ENCODE measurements at places on chromosomes 7 and 10.

DNA sequence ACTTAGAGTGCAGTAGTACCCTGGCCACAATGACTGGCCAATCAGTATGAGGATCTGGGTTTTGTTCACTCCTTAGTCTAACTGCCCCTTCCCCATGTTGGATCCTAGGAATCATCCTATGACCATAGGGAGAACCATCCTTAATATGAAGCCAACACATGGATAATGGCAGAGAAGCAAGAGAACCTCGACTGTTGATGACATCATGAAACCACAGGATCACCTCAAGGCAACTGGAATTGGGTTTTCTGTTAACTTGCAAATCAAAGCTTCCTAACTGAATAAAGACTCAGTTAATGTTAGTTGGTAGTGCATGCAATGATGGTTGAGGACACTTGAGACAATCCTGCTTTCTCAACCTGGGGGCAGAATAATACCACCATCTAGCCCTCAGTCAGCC is 3.3 kb upstream of the PRXL2A start:
- no peak for DNase-seq

DNA sequence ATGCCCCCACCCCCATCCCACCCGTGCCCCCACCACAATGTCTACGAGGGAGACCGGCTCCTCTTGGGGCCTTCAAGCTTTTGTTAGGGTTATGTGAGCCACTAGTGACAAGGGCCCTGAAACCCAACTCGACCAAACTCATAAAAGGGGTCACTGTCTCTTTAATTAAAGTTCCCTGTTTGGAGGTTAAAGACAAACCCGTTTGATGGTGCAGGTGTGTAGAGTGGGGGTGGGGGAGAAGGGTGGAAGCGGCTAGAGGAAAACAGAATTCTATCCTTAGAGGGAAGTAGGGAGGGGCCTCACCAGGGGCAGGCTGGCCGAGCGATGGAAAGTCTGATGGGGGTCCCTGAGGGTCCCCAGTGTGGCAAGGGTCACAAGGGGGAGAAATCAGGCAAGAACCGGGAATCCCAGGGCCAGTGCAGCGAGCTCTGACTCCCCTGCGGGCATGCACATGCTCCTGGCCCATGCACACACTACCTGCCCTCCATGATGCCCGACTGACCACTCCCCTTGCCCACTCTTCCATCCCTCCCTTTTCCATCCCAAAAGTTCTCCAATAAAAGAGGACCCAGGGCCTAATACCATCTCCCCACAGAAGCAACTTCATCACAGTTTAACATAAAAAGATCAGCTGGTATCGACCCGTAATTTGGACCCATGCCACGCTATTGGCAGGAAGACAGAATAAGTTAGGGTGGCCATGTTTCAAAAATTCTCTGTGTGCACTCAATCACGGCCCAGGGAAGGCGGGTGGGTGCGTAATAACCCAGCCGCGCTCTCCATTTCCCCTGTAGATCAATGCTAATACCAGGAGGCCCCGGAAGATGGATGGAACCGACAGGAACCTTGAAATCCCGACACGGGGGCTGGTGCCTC is 35.9 kb upstream of the SLF2 start:
- DNase-seq: no peak

DNA sequence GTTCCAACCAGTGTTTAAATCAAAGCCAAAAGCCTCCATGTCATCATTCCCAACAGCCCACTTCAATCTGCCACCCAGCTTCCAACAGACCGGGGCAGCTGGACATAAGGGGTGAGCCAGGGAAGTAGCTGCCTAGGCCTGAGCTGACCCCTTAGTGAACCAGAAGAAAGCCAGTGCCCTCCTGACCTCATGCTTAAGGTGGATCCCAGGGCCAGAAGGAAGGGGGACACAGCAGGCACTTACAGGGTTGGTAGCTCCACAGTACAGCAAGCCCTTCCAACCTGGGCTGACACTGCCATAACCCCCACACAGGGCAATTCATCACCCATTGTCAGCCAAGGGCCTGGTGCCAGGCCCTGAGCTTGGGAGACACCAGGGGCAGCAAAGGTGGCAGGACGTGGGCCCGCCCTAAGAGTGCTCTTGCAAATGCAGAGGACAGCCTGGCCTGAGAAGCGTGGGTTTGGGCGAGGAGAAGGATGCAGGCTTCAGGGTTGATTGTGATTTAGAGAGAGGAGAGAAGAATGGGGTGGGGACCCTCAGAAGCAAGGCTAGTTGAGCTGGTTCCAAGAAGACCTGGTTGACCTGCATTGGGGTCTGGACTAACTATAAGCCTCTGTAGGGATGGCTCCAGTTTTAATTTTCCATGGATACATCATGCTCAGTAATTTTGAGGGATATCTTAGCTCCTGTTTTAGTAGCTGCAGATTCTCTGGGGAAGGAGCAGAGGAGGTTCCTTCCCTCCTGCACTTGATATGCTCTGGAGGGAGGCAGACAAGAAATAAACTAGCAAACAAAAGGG is 3.1 kb upstream of the CYP26A1 start:
- DNase-seq: no peak

DNA sequence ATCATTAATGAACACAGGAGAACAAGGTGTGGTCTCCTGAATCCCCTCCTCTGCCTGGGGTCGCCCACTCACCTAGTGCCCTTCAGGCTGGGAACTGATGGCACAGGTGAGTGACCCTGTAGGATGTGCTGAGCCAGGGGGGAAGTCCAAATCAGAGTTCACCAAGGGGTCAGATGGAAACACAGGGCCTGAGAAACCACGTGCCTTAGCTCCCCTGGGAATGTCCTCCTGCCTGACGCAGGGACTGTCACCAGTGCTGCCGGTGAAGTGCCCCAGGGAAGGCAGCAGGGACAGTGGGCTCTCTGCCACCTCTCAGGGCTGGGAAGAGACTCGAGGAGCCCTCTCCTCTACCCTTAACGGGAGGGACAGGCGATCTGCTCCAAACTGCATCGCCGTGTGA is 5.8 kb upstream of the PYROXD2 start:
- DNase-seq: no peak

DNA sequence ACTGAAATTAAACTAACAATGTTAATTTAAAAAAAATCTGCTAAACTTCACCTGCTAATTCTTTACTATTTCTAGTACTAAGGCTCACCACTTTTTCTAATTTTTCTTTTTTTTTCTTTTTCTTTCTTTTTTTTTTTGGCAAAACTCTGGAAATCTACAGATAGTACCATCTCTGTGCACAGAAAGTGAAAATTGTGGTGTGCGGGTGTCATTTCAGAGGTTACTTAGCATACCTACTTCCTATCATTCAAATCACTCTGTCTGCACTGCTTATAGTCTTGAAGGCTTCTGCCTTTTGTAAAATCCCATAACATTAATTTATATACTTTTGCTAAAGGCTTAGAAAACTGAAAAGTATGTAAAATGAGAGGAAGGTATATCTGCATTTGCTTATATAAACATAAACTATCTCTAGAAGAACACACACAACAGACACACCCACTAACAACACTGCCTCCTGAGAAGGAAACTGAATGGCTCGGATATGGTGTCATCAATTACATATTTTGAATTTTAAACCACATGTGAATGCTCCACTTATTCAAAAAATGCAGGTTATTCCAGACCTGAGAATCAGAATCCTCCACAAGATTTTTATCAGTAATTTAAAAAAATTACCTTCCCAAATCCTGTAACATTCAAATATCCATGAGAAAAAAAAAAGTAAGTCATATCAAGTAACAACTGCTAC is 229.5 kb downstream of the PARD3 start:
- DNase-seq: no peak

- DNase-seq: no peak
These were observed 99.0 kb upstream of the ITGB1 start for GRCh38 chr10:33056828-33057596.

GRCh38 chr10:60511477-60512229 is 122.0 kb upstream of the ANK3 start:
- no peak for DNase-seq

- DNase-seq: no peak
These were observed 381.7 kb downstream of the GPAM start for GRCh38 chr10:111801841-111802240.

- no peak for DNase-seq
These were observed 469.2 kb upstream of the C7orf33 start for GRCh38 chr7:148121401-148121800.

DNA sequence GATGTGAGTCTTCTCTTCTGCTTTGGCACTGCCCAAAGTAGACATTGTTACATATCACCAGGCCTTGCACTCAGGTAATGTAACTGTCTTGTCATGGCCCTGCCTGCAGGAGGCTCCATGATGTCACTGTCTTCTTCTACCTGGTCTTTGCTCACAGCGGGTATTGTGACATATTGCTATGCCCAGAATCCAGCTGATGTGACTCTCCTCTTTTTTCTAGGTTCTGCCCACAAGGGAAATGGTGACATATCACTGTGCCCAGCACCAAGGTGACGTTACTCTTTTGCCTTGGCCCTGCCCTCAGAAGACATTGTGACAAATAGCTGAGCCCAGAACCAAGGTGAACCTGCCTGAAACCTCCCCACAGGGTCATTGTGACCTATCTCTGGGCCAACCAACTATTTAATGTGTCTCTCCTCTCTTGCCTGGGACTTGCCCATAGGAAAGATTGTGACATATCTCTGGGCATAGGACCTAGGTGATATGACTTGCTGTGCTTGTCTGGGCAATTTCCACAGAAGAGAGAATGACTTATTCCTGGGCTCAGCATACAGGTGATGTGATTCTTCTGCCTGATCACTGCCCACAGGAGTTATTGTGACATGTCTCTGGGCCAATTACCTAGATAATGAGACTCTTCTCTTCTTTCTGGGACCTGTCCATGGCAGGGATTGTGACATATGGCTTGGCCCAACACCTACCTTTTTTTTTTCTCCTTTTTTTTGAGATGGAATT is 26.5 kb upstream of the ZNF107 start:
- no peak for DNase-seq

DNA sequence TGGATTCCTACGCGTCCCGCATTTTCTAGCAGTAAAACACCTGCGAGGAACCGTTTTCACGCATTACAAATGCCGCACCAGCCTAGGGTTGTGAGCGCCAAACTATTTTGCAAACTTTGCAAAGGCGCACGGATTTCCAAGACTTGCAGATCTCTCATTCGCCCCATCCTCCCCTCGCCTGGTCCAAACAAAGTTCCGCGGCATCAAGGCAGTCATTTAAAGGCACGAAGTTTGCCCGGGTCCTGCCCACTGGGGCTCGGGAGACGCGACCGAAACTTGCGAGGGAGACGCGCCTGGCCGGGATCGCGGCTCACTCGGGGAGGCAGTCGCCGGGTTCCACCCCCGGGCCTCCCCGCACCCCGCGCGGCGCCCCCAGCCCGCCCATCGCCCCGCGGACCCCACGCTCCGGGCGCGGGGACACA is 613 bp downstream of the USP6NL start:
- no peak for DNase-seq

- no peak for DNase-seq
These were observed 54.3 kb downstream of the EPDR1 start for GRCh38 chr7:37974711-37975110.

- no peak for DNase-seq
These were observed 115.0 kb downstream of the CHCHD3 start for GRCh38 chr7:132966754-132967469.

DNA sequence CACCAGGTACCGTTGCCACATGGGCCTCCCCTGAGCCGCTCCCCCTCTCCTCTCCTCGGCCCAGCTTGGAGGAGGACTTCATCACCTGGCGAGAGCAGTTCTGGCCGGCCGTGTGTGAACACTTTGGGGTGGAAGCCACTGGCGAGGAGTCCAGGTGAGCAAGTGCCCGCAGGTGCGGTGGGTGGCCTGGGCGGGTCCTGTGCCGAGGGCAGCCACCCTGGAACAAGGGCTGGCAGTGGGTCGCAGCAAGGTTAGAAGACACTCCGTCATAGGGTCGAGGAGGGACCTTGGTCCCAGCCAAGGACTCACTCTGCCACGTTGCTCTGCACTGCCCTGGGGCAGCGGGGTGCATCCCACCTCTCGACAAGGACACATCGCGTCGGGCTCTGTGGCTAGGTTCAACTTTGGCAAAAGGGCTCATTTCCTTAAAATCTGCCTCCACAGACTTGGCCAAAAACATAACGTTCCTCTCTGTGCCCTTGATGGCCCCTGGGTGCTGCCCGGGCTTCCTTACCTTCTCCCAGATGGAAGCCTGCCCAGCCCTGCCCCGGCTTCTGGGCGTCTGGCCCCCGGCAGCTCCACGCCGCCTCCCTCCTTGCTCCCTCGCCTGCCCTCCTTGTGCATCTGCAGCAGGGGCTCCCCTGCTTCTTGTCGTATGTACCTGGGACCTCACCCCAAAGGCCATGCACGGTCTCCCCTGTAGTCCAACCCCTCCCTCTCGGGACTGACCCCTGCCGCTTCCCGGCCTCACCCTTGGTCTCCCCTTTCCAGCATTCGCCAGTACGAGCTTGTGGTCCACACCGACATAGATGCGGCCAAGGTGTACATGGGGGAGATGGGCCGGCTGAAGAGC is 12.7 kb downstream of the TMEM120A start:
- DNase-seq: no peak

GRCh38 chr10:78378192-78378591 is 344.5 kb downstream of the RPS24 start:
- no peak for DNase-seq

GRCh38 chr10:29784175-29784773 is 149.5 kb upstream of the SVIL start:
- DNase-seq: no peak

DNA sequence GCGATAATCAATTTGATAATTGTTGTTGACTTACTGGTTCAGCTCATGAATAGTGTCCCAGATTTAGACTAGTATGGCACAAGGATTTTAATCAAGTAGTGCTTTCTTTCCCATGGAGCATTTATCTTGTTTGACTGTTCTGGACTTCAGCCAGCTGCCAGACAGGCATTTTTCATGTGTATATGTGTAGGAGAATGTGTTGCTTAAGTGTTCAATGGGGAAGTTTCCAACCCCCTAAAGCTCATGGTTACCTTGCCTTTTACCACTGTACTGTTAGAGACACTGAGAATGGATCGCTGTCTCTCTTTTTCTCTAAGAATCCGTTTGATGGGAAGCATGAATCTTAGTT is 103.9 kb downstream of the LRRC4 start:
- no peak for DNase-seq

DNA sequence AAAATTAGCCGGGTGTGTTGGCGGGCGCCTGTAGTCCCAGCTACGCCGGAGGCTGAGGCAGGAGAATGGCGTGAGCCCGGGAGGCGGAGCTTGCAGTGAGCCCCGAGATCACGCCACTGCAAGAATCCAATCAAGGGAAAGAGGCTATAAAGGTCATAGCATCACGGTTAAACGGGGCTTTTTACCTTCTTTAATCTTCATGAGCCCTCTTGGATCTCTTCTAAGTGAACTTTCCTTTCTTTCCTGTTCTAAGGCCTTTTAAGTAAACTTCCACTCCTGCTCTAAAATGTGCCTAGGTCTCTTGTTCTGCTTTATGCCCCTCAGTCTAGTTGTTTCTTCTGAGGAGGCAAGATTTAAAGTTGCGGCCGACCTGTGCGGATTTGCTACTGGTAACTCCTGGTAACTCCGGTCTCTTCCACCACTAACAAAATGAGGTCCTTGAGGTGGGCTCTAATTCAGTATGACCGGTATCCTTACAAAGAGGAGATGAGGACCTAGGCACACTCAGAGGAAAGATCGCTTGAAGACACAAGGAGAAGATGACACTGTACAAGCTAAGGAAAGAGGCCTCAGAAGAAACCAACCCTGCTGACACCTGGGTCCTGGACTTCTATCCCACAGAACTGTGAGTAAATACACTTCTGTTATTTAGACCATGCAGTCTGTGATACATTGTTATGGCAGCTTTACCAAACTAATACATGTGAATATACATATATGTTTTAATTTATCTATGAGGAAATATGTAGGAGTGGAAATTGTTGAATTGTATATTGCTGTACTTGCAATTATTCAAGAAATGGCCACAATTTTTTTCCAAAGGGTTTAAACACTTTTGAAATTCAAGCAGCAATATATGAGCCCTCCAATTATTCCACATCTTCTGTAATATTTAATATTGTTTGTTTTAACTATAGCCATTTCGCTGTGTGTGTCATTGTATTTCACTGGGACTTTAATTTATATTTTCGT is 331.5 kb upstream of the CNTNAP2 start:
- DNase-seq: no peak

All from hypothalamus (tissue), 51 donors.